ENCODE measurements at places on chromosomes 2 and 18.

DNA sequence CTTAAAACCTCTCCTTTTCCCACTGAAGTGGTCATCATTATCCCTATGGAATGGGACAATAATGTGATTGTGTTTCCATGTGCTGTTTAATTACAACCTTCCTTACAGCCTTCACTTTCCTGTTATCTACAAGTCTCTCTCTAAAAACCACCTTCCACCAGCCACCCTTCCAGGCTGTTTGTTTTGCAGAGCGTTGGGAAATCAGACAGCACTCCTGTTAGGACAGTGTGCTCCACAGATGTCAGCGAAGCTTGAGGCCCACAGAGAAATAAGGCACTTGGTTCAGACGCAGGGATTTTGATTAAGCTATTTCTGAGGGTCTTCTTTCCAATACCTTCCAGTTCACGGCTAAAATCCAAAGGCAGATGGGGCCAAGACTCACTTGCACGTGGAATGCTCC, 32.3 kb upstream of the ASPRV1 start:
- no peak for DNase-seq

GRCh38 chr2:184727813-184728212, 129.5 kb downstream of the ZNF804A start:
- DNase-seq = no peak

GRCh38 chr18:75507636-75508035, 80.1 kb upstream of the SMIM21 start:
- no peak for DNase-seq

DNA sequence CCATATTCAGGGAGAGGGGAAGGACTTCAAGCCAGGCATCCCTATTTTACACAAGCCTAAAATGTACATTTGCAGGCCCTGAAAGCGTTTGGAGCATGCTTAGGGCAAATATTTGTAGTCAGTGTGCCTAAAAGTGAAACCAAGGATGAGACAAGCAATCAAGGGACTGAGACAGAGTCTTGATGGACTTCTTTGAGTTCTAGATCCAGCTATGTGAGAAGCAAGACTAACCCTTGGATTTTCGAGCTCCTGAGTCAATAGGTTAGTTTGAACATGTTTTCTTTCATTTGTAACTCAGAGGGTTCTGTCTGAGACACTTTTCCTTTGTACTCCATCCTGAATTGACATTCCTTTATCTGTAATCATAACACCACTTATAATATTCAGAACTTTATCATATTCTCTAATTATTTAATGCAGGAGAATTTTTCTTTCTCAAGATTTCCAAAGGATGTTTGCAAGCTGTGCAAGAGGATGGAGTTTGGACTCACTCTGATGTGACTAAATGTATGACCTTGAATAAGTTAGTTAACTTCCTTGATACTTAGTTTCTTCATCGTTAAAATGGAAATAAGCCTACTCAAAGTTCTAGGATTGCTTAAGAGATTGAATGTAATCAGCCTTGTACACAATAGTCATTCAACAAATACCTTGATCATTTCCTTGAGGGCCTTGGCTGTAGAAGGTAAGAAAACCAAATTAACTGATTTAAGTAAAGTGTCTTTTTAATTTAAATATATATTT, 1237.8 kb upstream of the ZEB2 start:
- DNase-seq = no peak

- no peak for DNase-seq
These were observed 137.2 kb downstream of the CDH2 start for GRCh38 chr18:28039691-28040090.

- DNase-seq = no peak
These were observed 807.4 kb upstream of the CRIM1 start for GRCh38 chr2:35548171-35548570.

- DNase-seq = no peak
These were observed 1208.4 kb downstream of the DPP10 start for GRCh38 chr2:115650827-115651226.

DNA sequence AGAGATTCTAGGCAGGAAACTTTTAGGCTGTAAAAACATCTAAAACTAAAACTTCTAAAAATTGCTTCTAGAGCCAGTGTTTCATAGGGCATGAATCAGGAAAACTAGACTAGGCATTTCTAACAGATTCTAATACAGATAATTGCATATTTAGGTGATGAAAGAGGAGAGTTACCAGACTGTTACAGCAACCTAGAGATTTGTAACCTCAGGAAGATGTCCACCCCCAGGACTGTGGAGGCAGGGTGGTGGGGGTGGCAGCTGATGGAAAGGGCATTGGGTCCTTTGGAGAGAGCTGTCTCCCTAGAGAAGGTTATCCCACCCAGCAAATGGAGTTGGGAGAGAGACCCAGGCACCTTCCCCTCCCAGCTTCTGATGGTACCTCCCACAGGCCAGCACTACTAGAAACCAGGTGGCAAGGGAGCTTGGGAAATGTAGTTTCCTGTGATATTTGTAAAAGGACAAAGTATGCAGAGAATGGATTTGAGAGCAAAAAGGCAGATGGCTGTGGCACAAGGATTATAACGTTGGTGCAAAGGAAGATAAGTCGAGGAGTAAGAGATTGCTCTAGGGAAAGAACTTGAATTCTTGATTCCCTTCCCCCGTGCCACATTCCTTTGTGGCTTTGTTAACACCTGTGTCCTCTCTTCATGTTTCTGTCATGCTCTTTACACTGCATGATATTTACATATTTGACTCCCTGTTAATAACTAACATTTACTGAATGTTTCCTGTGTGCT, 75.6 kb upstream of the MGAT5 start:
- no peak for DNase-seq

GRCh38 chr18:40707797-40708196, 1247.2 kb upstream of the PIK3C3 start:
- no peak for DNase-seq

DNA sequence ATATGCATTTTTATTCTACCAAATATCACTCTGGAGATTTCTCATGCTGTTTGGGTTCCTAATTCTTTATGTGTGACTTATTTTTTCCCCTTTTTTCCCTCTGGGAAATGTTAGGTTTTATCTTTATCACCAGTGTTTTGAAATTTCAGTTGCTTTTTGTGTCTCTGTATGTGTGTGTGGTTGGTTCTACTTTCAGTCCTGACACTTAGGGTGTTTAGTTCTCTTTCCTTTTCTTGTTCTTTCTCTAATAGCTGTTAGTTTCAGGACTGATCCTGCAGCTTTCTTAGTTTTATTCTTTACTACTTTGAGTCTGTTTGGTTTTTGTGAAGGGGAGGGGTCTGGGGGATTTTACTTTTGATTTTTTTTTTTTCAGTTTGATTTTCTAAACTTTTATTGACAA, 23.1 kb downstream of the PPM1B start:
- DNase-seq = no peak

DNA sequence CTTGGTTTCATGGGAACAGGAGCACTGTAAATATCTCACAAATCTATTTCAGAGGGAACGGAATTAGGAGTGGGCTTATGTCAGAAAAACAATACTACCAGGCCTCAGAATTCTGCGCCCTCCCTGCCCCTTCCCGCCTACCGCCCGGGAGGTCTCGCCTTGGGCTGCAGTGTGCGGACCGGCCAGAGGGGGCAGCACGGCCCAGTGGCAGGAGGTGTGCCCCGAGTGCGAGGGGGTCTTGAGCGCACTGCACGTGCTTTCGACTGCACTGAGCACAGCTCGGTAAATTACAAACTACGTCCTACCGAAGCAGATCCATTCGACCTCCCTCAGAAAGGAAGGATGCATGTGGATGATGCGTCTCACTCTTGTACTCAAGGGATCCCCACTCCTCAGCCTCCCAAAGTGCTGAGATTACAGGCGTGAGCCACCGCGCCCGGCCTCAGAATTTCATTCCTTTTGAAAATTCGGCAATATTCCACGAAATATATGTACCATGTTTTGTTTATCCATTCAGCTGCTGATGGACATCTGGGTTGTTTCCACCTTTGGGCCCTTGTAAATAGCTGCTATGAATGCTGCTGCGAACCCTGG, 297.0 kb downstream of the BCL2 start:
- no peak for DNase-seq

DNA sequence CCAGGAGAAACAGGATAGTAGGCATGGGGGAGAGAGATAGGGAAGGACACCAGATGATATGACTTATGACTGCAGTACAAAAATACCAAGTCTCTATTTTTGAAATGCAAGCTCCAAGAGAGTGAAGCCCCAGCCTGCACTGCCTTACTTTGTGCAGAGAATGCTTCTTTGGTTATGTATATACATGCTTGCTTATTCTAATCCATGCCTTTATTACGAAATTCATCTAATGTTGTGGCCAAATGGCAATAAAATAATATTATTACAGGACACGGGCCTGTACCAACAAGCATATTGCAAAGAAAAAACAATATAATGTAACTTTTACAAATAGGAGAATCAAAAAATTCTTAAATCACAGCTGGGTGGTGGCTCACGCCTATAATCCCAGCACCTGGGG, 110.8 kb downstream of the BCL11A start:
- DNase-seq = no peak

- no peak for DNase-seq
These were observed 269.8 kb downstream of the KLHL29 start for GRCh38 chr2:23654756-23655155.

DNA sequence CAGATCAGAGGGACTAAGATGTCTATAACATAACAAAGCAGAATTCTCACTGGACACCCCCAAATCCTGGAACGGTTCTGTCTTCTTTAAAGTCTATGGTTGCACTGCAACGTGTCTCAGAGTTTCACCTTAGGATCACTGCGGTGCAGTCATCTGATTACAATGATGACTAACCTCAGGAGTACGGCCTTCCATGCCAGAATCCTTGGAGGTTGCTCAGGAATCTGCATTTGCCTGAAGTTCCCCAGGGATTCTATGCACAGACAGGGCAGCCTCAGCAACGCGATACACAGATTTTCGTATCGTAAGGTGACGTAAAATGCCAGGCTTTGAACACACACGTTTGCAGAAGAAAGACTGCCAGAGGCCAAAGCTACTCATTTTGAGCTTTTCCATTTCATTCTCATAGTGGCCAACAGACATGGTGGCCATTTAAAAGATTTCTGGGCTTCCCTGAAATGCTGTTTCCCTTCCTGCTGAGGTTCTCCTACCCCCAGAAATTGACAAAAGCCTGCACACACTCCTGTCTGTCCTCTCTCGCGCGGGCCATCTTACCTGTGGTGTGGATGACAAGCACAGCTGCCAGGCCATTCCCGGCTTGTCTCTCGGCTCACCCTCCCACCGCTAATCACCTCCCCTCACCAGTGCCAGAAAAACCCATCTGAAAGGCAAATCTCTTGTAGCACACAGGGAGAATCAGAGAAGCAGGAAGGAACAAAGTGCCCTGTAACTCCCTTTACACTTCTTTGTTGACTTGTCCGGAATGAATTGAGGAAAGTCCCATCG, 148.8 kb downstream of the ACKR3 start:
- no peak for DNase-seq

DNA sequence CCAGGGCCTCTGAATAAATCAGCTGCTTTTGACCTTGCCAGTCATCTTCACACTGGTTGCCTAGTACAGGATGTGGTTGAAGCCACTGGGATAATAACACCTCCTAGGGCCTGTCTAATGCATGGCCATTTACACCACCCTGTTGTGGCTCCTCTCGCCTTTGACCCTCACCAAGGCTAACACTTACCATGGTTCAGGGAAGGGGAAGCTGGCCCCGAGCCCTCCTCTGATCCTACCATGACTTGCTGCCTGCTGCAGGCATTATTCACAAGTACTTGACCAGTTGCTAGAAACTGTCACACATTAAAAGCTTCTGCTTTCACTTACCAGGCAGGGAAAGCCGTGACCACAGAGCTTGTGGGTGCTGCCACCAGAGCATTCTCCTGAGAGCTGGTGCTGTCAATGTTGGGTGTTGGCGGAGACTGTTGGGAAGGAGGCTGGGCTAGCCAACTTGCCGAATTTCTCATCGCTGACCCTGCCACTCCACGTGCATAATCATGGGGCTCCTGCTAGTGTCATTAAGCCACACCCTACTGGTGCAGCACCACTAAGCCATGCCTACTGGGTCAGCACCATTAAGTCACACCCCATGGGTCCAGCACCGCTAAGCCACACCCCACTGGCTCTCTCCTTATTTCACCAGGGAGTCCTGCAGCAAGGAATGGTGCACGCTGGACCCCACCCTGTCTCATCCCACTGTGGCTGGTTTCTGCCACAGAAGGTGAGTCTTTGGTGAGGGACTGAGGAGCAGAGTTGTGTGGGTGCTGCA, 47.0 kb upstream of the TTC39C start:
- DNase-seq = no peak

- DNase-seq = no peak
These were observed 36.4 kb downstream of the COL5A2 start for GRCh38 chr2:189142893-189143759.

GRCh38 chr2:99259465-99259864, 4.0 kb upstream of the LYG2 start:
- no peak for DNase-seq

DNA sequence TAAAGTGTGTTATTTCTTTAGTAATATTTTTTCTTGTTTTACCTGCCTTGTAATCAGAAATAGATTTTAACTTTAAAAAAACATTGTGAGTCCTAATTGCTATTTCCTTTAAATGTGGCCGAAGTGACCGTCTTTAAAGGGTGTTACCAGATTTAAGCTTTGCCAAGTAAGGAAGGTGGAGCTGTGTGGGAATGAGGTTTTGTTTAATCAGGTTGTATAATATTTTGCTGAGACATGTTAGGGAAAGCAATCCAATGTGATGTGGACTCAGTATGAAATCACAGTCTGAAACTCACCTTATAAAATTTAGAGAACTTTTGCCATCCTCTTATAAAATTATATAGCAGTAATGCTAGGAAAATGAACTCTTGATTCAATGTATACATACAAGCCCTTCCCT, 32.9 kb upstream of the ITPRID2 start:
- no peak for DNase-seq
